ENCODE measurements at places on chromosomes 2 and 18.

DNA sequence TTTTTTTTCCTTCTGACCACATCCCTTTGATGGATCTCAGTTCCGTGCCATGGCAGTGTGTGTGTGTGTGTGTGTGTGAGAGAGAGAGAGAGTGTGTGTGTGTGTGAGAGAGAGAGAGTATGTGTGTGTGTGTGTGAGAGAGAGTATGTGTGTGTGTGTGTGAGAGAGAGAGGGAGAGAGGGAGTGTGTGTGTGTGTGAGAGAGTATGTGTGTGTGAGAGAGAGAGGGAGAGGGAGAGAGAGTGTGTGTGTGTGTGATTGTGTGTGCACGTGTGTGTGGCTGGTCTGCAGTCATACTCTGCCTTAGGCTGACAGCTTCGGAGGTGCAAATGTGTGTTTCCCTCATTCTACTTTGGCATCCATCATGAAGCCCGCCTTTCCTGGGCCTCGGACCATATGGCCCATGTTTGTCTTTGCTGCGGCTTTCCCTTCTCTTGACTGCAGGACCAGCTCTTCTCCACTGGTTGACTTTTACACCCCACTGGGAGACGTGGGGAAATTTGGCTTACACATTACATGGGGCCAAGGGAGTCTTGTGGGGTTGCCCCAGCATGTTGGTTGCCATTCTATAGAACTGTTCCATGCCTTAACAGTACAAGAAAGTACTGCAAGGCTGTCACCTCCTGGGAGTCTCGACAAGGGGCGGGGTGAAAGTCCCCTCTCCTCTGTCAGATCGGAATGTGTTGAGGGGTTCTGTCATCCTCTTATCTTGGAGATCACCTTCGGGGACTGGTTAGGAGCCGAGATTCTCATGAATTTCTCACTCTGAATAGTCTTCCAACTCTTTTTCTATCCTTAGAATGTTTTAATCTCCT is 21.6 kb downstream of the TSN start:
- DNase-seq: no peak

GRCh38 chr18:46322941-46323340 is 218.8 kb downstream of the HAUS1 start:
- no peak for DNase-seq

DNA sequence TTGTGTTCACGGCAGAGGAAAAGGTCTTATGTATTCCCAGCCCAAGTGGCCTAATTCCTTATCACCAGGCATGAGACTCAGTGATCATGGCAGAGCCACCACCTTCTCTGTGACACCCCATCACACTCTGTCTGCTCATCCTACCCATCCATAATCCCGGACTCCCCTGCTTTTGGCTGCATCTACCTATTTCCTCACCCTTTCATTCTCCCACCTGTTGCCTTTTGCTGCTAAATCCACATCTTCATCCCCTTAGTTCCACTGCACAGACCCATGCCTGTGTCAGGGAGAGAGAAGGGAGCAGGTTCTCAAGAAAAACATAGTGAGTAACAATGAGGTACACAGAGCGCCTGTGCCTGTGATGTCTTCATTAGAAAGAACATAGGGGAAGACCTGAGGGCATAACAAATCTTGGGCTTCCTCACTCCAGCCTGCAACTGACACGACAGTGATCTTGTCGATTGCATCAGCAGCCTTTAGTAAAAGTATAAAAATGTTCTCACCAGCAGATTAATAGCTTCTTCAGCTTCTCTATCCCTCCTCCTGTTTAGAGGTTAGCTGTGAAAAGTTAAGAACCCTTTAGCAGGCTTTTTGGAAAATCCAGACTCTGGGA is 246.5 kb upstream of the SPRED2 start:
- DNase-seq: no peak

DNA sequence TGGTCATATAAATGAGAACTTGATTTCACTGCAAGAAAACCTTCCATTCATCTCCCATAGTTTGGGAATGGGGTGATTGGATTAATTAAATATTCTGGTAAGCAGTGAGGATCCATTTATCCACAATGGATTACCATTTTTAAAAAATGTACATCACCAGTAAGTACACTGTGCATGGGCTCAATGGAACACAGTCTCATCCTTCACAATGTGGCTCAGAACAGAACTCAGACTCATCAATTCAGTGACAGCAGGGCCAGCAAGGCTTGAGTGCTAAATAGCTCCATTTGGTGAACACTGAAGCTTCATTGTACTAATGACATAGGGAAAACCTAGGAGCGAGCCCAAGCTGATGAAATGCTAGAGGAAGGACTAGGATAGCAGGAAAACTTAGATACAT is 223.8 kb downstream of the CMPK2 start:
- DNase-seq: no peak

DNA sequence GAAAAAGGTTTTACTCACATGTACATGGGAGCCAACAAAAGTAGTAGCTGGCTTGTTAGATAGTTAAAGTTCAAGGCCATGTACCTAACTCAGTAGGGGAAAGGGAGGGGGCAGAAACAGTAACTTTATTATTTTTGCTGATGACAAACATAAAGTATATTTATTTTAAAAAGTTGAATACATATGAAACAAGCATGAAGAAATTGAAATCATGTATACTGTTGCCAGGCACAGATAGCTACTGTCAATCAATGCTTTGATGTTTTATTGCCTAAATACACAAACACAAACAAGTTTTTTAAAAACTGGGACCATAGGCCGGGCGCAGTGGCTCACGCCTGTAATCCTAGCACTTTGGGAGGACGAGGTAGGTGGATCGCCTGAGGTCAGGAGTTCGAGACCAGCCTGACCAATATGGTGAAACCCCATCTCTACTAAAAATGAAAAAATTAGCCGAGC is 7.6 kb upstream of the PSD4 start:
- no peak for DNase-seq

- no peak for DNase-seq
Measured at GRCh38 chr18:39966275-39966674, 1988.8 kb upstream of the PIK3C3 start.

DNA sequence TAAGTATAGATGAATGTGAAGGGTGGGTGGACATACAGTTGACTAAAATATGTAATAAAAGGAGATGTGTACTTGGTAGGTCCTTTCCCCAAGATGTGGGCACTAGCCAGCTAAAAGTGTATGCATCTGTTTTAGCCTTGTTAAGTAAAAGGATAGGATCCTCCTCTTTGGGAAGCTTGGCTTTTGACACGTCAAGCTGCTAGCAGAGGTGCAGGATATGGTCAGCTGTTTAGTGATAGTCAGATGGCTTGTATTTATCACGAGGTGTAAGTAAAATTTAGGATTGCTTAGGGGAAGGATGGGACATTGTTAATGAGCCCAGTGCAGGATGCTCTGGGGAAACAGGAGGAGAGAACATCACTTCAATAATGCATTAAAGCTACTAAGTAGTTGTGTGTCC is 1.5 kb downstream of the MFSD6 start:
- no peak for DNase-seq

- DNase-seq: no peak
Measured at GRCh38 chr2:11870584-11870983, 124.2 kb downstream of the LPIN1 start.

- DNase-seq: no peak
Measured at GRCh38 chr2:71129114-71129901, 721 bp downstream of the MCEE start.

- DNase-seq: no peak
Measured at GRCh38 chr18:12604445-12605007, 53.4 kb downstream of the SPIRE1 start.

- DNase-seq: no peak
Measured at GRCh38 chr2:102749938-102750337, 11.9 kb upstream of the TMEM182 start.

DNA sequence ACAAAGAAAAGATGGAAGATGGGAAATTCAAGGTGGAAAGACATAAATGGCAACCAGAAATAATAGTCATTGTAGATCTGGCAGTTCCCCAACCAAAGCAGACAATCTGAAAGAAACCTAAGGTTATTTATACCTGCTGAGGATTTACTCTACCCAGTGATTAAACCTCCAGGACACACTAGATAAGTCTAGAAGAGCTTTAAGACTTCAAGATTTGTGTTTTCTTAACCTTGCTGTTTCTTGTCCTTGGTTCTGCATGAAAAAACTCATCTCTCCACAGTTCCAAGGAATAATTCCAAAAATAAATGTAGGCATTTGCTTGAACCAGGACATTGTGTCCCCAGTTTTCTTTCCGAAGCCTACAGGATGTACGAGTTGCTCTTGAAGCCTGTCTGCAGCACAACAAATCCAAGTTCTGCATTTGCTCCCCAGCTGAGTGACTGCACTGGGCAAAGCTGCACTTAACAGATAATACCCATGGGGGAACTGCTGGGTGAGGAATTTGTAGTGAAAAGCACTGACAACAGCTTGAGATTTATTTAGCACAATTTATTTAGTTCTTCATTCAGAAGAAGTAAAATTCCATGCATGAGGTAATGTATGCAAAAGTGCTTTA is 19.8 kb downstream of the DTNA start:
- no peak for DNase-seq

DNA sequence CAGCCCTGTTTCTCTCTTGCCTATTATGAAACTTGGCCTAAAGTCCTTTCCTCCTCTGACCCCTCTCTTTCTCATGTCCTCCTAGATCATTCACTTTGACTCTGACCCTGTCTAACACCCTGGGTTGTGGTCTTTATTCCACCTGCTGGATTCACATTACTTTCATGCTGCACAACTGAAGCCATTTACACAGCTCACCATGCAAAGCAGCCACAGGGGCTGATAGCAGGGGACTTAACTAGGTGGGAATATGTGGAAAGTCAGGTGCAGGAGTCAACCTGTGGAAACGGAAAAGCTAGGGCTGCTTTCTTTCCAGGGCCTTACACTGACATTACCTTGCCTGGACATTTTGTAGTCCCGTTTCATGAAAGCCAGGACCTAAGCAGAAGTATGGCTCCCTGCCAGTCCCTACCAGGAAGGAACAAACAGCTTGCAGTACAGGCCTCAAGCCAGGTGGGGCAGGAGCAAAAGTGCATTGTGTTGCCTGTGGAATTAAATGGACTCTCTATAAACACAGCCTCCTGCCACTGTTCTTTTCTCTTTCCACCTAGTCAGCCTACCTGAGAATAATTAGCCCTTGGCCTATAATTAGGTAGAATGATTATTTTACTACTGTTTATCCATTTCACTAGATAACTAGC is 11.8 kb downstream of the MAPRE3 start:
- no peak for DNase-seq

DNA sequence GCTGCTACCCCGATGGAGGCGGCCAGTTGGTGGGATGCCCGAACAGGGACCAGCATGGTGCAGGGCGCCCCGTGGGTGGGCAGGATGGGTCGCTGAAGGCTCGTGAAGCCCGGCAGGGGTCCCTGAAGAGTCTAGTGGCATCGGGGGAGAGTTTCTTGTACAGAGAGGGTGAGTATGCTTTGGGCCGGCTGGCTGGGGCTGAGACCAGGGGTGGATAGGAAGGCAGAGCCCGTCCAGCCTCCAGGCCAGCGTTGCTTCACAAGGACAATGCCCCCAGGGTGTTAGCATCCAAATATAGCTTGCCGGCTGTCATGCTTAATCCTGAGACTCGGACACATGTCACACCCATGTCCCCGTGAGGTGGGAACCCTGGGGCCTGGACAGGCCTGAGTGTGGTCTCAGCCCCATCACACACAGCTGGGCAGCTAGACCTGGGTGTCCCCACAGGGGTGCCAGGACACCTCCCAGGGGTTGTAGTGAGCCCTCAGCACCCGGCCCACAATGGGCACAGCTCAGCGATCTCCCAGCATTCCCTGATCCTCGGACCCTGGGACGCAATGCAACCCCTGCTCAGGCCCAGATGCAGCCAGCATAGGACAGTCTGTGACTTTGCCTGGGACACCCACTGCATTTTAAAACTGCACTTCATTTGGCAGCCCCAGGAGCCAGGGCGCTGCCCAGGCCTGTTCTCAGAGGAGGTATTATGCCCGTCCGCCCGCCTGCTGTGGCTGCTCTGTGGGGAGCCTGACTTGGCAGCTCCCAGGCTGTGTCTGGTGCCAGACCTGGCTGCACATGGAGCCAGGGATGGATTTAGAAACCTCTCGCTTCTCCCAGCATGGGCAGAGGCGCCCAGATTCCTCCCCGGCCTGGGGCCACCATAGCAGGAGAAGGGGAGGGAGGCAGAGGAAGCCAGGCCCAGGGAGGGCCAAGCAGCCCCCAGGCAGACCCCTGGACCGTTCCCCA is 36.4 kb downstream of the RAMP1 start:
- DNase-seq: no peak

- DNase-seq: no peak
Measured at GRCh38 chr2:234373060-234373459, 123.8 kb downstream of the ARL4C start.

DNA sequence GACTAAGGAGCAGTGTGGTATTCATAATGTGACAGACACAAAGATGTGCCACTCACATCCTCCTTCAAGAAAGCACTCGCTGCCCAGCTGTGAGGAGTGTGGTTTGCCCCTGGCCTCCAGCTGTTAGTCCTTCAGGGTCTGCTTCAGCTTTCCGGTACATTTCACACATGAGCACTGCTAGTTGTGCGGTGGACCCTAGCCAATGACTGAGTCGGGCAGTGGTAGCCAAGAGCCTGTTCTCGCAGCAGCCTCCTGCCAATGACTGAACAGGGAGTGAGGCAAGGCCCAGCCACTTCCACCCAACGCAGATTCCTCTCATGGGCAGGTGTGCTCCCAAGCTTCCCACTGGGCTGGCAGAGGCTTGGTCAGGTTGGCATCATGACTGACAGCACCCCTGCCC is 254.3 kb downstream of the RBM43 start:
- DNase-seq: no peak

- no peak for DNase-seq
Measured at GRCh38 chr2:154280543-154280942, 408.8 kb downstream of the GALNT13 start.

DNA sequence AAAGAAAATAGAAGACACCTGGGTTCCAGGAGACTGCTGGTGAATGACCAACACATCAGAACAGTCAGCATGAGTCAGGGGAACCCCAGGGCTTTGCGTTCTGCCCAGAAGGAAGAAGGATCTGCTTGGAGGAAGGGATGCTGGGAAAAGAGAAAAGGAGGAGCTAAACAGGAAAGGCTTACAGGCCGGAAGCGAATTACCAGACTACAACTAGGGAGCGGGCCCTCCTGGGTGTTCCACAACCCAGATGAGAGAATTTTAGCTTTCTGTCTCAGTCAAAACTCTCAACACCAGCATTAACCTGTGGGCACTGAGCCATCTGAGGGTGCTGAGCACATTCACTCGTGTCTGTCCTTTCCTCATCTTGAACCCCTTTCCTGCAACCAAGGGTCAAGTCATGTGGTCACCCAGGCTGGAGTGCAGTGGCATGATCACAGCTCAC is 19.2 kb downstream of the CDC42EP3 start:
- DNase-seq: no peak

- DNase-seq: no peak
Measured at GRCh38 chr2:179171371-179171770, 93.3 kb downstream of the SESTD1 start.

DNA sequence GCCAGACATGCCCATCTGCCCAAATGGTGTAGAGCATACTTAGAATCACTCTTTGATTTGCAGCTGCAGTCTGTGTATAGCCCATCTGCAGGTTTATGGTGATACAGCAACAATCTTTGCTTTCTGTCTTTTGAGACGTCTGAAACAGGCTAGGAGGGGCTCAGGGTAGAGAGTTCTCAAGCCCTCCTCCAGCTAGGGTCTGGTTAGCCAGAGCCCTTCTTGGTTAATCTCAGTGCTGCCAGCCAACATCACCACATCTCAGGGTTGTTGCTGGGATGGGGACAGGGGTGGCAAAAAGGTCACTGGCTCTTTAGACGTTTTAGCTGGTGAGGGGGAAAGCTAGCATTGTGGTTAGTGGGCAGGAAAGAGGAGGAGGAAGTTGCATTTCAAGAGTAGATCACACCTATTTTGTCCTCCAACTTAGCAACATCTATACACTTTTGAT is 136.6 kb upstream of the ACAA2 start:
- peak; percentile 38 for DNase-seq

- no peak for DNase-seq
Measured at GRCh38 chr18:2987876-2988790, 24.8 kb downstream of the LPIN2 start.

- DNase-seq: no peak
Measured at GRCh38 chr2:29900971-29901633, 20.3 kb downstream of the ALK start.
